ENCODE measurements at places on chromosomes 12 and 14.

DNA sequence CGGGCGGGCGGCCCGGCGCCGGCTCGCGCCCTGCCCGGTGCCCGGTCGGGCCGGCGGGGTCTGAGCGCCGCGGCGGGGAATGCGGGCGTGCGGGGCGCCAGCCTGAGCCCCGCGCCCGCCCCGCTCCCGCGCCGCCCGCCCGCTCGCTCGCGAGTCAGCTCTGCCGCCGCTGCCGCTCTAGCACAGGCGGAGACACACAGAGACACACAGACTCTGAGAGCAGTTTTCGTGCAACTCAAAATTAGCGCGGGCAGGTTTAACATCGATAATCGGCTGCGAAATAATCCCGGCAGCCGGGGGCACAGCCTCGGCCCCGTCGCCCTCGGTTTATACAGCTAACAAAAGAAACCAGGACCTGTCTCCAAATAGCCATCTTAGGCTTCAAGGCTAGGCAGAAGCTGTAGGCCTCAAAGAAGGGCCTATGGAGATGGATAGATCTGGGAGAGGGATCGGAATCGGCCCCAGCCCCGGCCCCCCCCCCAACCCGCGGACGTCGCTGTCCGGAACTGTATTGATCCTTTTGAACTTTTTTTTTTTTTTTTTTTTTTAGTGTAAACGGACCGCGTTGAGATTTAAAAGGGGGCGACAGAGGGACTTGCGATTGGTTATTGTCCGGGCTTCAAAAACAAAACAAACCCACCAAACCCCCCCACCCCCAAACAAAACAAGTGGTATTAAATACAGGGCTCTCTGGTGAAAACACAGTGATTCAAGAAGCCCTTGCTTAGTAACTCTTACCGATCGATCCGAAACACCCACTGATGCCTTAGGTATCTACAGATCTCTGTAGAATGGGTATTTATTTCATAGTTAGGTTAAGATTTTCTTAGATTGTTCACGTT, 1.1 kb downstream of the ARID2 start:
- DNase-seq, result peak; percentile 41

GRCh38 chr12:45509187-45509586, 220.3 kb upstream of the ARID2 start:
- peak; percentile 3 for DNase-seq

DNA sequence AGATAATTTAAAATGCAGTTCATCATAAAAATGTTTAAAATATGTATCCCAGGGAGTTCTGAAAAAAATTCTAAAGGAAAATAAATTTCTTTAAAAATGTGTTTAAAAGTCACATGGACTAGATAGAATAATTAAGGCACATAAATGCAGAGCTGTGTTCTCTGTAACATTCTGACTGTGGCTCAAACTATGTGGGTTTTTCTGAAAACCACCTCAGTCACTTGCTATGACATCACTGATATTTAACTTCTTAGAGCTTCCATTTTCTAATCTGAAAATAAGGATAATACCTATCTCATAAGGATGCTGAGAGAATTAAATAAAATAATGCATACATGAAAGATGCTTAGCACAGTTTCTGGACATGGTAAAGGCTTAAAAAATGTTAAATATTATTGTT, 107.3 kb downstream of the SLC41A2 start:
- no peak for DNase-seq

DNA sequence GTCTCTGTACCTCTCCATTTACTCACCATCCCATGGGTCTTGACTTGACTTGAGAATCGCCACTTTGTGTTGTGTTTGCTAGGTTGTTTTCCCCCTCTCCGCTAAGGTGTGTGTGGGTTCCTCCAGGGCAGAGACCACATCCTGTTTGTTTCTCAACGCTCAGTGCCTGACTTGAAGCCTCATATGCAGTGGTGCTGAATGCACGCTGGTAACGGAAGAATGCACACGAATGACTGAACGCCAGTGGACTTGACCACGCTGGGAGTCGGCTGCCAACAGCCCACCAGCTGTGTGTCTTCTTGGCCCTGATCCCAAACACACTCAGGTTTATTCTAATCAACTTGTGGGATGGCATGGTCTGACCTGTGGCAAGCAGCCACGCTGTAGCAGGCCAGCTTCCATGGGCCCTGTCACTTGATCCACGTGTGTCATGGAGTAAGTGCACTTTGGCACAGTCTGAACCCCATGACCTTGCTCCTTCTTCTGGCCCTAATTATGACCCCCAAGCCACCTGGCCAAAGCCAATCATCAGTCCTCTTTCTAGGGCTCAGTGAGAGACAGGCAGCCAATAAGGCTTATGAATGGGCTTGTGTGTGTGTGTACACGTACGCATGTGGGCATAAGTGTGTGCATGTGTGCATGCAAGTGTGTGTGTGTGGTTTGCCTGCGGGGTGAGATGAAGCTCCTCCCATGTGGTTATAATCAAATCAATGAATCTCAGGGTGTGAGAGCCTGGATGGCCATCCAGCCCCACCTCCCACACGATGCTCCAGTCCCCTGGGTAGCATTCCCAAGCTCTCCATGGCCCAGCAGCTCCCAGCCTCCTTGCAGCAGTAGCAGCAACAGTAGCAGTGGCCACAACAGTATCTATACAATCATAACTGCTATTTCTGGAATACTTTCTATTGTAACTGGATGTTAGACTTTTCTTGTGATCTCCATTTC, 6.4 kb upstream of the TC2N start:
- no peak for DNase-seq

- DNase-seq, result no peak
Measured at GRCh38 chr14:83172363-83172762, 1638.7 kb upstream of the SEL1L start.

- no peak for DNase-seq
Measured at GRCh38 chr12:27008081-27008480, 6.1 kb downstream of the TM7SF3 start.

DNA sequence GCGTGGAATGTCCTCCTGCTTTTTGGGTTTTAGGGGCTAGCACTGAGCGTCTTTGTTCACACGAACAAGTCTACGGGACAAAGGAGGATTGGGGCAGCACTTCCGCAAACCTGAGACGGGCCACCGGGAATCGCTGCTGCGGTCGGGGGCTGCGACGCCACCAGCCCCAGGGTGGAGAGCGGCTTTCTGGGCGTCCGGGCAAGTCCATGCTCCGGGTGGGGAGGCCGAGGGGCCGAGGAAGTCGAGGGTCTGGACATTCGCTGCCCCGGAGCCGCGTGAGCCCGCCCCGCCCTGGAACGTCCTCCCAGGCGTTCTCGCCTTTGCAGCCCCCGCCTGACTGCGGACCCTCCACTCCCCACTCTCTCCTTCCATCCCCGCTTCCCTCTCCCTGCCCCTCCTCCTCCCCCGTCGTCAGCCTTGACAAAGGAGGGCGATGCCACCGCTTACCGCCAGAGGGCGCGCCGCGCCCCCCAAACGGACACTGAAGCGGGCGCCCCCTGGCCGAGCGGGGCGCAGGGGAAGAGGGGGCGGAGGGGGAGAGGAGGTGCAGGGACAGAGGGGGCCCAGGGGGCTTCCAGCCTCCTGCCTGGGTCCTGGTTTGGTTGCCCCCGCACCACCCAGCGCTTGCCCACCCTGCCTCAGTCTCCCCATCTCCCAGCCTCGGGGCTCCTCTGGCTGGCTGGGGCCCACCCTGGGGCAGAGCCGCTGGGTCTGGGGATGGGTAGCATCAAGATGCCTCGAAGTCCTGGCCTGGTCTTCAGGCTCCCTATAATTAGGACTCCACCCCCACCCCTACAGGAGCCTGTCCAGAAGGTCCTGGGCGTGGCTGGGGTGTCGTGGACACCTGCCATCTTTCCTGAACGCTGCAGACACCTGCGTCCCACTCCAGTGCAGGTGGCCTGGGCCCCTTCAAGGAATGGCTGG, 39.1 kb upstream of the INF2 start:
- peak; percentile 30 for DNase-seq

GRCh38 chr12:51320695-51321320, 3.2 kb downstream of the BIN2 start:
- DNase-seq, result no peak

DNA sequence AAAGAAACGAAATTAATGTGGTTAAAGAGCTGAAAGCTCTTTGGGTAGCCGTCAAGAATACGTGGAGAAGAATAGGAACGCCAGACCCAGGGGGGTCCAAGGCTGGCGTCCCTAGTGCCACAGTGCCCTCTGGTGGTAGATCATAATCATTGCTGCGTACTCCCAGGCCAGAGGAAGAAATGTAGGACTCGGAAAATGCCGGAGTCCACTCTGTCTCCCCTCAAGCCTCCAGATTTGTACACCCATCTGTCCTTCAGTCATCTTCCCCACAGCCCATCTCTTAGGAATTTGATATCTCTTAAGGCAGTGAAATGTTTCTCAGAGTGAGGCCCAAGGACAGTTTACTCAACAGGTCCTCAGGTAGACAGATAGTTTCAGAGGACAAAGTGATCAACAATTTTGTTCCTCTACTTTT, 25.4 kb upstream of the PLEKHG6 start:
- peak; percentile 31 for DNase-seq

- DNase-seq, result no peak
Measured at GRCh38 chr14:81433378-81433777, 33.3 kb upstream of the STON2 start.

- DNase-seq, result no peak
Measured at GRCh38 chr12:19830446-19830845, 391.2 kb downstream of the AEBP2 start.

DNA sequence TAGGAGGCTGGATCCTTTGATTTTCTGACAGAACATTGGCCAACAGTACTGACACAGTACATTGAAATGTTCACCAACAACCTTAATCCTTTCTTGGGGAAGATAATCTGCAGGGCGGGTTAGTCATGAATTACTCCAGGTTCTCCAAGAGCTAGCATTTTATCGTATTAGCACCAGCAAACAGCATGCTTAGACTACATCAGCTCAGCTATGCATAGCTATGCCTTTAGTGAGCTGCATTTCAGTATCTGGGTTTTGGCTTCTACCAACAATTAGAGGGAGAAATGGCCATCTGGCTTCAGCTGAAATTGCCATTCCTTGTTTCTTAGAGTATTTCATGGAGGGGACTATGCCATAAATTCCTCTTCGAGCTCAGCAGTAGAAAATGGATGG, 33.8 kb downstream of the SAMD4A start:
- no peak for DNase-seq

GRCh38 chr12:48388460-48388859, 37.7 kb upstream of the ZNF641 start:
- DNase-seq, result no peak

DNA sequence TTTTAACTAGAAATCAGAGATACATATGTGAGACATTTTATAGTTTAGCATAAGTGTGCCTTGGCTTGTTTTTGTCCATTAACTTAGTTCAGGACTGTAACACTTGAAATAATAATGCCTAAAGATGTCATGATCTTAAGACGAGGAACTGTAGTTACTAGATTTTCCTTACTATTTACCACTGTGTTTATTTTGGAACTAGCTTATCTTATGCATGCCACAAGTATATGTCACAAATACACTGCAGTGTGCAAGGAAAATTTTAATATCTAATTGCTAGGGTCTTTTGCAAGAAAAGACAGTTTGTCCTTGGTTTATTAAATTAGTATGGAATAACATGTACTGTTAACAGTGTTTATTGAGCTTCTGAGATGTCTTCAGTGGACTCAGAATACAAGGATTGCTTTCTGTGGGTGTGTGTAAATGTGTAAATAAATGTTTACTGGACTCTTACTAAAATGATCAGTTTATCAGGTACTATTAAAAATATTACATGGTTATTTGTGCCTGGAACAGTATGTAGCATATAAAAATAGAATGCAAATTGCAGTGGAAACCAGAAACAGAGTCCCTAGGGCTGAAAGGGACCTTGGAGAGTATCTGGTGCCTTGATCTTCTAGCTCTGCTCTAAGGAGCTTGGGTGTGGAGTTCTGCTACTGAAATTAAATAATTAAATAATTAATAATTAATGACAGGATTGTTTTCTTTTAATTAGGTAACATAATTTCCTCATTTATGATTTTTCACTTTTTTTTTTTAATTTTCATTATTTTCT, 58.1 kb downstream of the FGD4 start:
- DNase-seq, result no peak

DNA sequence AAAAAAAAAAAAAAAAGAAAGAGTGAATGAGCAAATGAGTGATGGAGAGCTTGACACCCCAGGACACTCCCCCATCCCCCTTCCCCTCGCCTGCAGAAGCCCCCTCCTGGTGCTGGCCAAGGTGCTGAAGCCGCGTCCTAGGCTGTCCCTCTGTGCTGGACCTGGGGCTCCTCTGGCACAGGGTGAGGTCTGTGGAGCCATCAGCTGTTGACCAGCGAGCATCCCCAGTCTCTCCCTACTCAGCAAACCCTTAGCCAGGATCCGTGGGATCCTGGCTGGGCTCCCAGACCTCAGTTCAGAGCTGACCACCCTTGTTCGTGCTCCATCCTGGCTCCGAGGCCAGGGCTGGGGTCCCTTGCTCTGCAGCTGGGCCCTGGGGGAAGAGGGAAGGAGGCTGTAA, 5.4 kb upstream of the KIF26A start:
- no peak for DNase-seq

- no peak for DNase-seq
Measured at GRCh38 chr14:54683882-54684794, 117.2 kb downstream of the SAMD4A start.

- DNase-seq, result no peak
Measured at GRCh38 chr12:62210422-62210821, 49.8 kb upstream of the USP15 start.

DNA sequence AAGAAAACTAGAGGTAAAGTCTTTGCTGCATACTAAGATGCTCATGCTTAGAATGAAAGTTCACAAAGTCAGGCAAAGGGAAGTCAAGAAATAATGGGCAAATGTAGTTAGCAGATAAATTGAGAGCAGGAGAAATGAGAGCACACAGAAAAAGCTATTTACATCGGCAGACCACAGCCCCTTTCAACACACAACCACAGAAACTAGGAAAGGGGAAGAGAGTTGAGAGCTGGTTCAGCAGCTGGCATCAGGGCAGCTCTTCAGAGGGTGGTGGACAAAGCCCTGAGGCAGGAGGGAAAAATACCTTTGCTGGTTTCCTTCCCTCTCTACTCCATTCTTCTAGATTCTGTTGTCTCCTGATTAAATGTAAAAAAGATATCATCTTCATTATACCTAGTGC, 95.4 kb upstream of the ANO4 start:
- no peak for DNase-seq

DNA sequence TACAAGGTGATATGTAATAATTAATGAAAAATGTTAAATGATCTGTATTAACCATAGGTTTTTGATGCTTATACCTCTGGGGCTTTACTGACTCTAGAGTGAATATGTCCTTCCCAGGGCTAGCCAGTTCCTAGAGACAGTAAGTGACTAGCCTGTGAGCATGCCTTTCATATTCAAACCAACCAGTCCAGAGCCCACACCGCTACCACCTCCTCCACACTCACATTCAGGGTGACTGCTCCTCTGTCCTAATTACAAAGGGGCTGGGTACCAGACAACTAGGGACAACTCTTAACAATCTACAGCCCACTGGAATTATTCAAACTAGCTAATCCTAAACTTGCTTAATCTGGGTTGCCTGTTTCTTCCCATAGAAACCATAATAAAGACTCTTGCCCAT, 49.0 kb downstream of the RALGAPA1 start:
- no peak for DNase-seq
